ENCODE measurements at places on chromosomes 4 and X.
A peak's percentile ranks its signal among the peaks of the same experiment; 100 is the strongest.

- DNase-seq, result no peak
Observed at GRCh38 chr4:174592985-174593335, 70.7 kb upstream of the HPGD start.

DNA sequence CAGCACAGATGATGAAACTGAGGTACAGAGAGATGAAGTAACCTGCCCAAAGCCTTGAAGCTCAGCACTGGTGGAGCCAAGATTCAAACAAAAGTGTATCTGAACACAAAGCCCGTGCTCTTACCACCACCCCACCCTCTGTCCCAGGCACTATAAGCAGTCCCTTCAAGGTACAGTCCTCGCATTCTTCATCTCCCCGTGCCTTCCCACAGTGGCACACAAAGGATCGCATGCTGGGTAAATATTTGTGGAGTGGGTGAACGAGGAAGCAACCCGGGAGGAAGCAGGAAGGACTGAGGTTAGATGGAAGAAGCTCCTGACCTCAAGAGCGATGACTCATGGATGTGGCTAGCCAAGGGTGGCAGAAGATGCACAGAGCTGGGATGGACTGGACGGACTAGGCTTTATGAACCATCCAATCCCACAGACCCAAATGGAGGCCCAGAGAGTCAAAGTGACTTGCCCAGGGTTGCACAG lies 18.4 kb downstream of the IQSEC2 start:
- DNase-seq, result no peak

DNA sequence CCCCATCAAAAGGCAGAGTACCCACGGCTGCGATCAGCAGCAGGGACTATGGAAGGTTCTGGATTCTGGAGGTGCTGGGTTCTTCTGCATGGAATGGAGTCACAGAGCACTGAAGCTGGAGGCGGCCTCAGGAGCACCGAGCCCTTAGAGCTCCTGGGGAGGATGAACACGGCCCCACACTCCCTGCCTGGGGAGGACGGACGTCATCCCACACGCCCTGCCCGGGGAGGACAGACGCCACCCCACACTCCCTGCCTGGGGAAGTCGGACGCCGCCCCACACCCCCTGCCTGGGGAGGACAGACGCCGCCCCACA lies 9.9 kb downstream of the LRPAP1 start:
- no peak for DNase-seq

DNA sequence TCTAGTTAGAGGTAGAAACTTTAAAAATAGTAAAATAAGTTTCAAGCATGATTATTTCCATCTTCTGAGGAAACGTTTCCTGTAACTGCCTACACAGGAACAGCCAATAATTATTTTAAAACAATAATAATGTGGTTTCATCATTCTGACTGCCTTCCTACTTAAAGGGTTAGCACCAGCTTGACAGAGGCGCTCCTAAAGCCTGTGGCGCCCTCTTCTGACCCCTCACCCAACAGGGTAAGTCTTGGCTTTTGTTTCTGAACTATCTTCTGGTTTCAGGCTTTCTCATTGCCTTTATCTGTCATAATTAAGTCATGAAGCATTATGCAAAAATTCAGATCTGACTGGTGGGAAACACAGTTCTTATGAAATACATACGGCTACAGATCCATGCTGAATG lies 96.7 kb downstream of the ITM2A start:
- peak; percentile 64 for DNase-seq

DNA sequence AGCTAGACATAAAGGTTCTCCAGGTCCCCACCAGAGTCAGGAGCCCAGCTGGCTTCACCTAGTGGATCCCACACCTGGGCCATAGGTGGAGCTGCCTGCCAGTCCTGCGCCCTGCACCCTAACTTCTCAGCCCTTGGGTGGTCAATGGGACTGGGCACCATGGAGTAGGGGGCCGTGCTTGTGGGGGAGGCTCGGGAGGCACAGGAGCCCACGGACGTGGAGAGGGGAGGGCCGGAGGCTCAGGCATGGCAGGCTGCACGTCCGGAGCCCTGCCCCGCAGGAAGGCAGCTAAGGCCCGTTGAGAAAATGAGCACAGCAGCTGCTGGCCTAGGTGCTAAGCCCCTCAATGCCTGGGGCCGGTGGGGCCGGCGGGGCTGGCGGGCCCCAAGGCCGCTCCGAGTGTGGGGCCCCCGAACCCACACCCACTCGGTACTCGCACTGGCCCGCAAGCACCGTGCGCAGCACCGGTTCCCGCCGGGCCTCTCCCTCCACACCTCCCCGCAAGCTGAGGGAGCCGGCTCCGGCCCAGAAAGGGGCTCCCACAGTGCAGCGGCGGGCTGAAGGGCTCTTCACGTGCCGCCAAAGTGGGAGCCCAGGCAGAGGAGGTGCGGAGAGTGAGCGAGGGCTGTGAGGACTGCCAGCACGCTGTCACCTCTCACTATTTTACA lies 291.1 kb downstream of the KLHL4 start:
- no peak for DNase-seq

GRCh38 chr4:74042681-74043080 lies 4.2 kb upstream of the CXCL3 start:
- DNase-seq, result no peak

GRCh38 chr4:48255072-48255958 lies 14.3 kb downstream of the TEC start:
- DNase-seq, result no peak

GRCh38 chrX:150873616-150874015 lies 24.9 kb downstream of the CD99L2 start:
- no peak for DNase-seq

DNA sequence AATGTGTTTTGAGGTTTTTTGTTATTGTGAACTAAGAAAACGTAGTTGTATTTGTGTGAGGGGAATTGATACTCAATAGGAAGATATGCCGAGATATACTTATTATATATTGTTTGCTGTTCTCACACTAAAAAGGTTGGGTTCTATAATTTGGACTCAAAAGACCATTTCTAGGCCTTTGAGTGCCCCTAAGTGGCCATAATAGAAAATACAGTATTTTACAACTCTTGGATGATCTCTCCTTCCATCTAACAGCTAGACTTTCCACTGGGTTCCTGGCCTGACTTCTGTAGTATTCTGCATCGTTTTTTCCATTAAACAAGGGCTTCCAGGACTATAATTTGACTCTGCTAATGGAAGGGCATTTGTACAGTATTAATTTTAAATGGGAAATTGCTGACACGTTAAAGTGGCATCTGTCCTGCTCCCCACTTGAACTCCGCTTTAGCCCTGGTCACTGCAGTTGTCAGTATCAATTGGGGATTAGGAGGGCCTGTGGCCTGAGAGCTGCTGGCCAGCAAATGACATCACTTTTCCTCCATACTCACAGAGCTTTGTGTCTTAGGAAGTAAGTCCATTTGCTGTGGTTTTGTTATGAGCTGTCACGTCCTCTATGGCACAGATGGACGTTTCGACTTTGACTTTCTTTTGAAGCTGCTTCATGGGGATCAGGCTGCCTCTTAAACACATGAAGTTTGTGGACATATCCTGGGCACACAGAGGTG lies 176.9 kb downstream of the SLIT2 start:
- no peak for DNase-seq

GRCh38 chrX:34371754-34372153 lies 239.6 kb upstream of the FAM47A start:
- DNase-seq, result no peak

DNA sequence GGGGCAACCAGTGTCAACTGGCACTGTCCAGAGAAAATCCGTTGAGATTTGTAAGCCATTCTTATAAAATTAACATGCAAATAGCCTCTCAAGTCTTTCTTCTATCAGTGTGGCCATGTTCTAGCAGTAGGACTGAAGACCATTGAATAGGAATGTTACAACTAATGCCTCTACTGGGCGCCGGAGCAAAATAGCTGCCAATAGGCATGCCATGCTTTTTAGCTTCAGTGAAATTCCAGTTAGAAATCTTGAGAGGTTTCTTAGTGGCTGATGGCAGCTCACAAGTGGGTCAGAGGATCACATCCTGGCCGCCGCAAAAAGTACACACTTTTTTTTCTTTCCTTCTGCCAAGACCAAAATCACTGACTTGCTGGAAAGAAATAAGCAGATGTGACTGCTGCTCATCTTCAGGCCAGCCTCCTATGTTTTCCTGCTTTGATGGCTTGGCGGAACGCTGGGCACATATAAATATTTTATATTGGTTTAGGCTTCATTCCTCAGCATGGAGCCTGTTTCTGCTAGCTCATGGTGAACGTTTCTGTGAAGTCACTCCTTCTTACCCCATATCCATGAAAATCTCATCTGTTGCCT lies 293.1 kb downstream of the TENM3 start:
- DNase-seq, result no peak

DNA sequence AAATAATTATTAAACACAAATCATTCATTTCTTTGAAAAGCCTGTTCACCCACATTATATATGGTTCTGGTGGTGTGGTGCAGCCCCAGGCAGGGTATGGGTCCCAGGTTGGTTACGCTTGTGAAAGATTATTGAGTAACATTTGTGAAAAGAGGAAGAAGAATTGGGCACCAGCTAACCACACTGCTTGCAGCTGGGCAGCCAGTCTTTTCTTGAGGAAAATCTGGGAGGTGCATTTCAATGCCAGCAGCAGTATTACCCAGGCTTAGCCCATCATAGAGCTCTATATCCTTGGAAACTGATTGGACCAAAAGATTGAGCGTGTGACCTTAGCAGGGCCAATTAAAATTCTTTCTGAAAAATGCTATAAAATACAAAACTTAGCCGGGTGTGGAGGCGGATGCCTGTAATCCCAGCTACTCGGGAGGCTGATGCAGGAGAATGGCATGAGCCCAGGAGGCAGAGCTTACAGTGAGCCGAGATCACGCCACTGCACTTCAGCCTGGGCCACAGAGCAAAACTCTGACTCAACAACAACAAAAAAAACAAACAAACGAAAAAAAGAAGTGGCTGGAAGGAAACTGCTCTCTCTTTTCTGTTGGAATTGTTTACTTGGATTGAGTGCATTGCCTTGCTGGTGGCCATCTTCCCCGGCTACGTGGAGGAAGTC lies 9.7 kb upstream of the PLAC8 start:
- no peak for DNase-seq

- no peak for DNase-seq
Observed at GRCh38 chrX:130552444-130553073, 150.8 kb downstream of the RBMX2 start.

DNA sequence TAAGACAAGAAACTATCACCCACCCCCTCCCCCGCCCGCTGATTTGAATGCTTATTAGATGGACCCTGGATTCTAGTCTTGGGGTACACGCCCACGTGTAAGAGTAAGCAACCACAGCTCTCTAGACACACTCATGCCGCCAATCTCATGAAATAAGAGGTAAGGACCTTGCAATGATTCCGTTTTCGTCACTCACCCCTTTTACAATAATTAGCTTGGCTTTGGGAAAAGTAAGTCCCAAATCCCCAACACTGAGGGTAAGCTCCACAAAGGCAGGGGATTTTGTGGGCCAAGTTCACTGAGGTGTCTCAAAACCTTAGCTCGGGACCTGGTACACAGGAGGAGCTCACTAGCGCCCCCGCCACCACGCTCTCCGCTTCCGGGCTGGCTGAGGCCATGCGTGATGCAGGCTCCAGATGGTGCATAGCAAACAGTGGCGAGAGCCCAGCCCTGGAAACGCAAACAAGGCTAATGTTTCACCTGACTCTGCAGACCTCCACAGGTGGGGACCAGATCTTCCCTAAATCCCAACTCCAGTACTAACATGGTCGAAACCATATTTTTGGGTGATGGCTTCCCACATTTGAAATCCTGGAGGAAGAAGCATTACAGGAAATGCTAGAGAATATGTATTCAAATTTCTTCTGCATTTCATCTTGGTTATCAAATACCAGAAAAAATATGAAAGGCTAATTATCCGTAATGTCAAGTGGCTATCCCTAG lies 4.1 kb downstream of the PLAC8 start:
- peak; percentile 82 for DNase-seq

GRCh38 chr4:145298885-145299284 lies 118.5 kb upstream of the OTUD4 start:
- no peak for DNase-seq

- DNase-seq, result peak; percentile 36
Observed at GRCh38 chrX:24395775-24396174, 35.3 kb downstream of the SUPT20HL1 start.

GRCh38 chrX:125954236-125954635 lies 211.9 kb downstream of the DCAF12L2 start:
- DNase-seq, result no peak

DNA sequence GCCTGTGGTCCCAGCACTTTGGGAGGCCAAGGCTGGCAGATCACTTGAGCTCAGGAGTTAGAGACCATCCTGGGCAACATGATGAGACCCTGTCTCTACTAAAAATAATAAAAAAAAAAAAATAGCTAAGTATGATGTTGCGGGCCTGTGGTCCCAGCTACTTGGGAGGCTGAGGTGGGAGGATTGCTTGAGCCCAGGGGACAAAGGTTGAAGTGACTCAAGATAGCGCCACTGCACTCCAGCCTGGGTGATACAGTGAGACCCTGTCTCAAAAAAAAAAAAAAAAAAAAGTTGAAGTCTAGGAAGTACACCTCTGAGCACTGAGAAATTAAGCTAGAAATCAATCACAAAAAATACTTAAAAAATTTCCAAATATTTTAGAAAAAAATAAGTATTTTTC lies 86.5 kb downstream of the FRAS1 start:
- DNase-seq, result no peak

DNA sequence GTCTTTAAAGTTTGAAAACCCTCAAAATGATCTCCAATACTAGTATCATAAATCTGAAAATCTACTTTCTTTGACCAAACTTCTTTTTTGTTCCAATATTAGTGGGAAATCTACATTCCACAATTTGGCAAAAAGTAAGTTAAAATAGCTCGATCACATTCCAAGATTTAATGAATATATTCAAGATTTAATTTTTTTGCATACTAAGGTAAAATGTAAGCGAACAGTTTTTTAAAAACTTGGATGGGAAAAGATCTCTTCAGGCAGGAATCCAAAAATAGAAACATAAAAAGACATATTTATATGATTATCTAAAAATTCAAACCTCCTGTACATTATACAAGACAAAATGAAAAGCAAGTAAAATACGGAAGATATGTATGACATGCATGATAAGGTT lies 31.2 kb downstream of the CNOT6L start:
- DNase-seq, result no peak

DNA sequence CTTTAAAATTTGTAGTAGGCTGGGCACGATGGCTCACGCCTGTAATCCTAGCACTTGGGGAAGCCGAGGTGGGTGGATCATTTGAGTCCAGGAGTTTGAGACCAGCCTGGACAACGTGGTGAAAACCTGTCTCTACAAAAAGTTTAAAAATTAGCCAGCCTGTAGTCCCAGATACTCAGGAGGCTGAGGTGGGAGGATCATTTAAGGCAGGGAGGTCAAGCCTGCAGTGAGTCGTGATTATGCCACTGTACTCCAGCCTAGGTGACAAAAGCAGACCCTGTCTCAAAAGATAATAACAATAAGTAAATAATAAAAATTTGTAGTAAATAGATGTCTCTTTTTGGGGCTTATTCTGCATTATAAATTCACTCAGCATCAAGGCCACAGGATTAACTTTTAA lies 118.5 kb downstream of the IRF2 start:
- no peak for DNase-seq

DNA sequence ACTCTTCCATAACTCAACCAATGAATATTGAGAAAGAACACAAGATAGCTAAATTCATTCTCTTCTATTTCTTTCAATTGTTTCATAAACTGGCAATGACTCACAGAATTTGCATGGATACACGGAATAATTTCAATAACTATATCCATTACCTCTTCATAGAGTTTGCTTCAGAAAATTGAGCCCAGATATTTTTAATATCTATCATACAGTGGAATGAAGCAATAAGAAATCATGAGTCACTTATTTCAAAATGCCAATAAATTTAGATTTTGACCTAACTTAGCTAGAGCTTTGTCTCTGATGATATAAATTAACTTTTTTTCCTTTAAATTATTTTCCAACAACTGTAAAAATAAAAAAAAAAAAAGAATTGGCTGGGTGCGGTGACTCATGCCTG lies 22.2 kb upstream of the MANBA start:
- DNase-seq, result no peak
